Stimulated activated CD8-positive, alpha-beta memory T cell treated with anti-CD3 and anti-CD28 coated beads, Interleukin-15, amount 100 ng/mL, for 48 hours (primary cell): ENCODE measurements at places on chromosomes 7 and 10.

- no peak for DNase-seq
Observed at GRCh38 chr7:36752026-36752711, 27.9 kb upstream of the AOAH start.

DNA sequence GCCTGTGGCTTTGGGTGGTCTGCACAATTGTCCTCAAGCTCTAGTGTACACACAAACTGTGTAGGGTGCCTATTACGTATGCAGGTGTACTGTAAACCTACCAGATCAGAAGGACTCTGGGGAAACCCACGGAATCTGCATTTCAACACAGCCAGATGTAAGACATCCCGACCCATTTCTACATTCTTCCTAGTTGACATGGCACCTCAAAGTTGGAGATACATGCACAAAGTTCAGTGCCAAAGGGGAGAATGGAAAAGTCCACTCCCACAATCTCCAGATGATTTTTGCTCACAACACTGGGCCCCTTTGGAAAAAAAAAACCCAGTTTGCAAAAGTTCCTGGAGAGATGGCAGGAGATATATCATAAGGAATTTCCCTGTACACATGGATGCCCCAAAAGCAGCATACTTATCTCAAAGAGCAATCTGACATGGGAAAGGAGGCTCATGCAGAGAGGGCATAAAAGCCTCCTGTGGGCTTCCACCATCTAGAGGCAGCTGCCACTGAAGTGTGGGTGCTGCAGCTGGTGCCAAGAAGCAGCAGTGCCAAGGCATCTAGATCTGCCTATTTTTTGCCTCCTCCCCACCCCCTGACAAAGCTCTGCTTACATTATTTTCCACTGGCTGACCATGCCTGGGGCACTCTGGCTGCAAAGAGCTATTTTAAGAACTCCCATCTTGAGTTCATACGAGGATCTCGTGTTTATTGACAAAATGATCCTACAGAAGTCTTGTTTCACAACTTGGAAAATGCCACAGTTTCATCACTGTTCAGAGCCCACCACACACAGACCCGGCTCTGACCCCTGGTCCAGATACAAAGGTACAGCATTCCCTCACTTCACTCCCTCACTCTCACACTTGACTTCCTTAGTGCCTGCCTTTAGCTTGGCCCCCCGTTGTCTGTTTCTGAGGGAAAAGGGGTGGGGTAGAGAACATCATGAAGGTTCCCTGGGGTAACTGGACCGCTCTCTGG lies 12.9 kb downstream of the TECTB start:
- no peak for DNase-seq

GRCh38 chr10:130719448-130719752 lies 583.2 kb downstream of the GLRX3 start:
- no peak for DNase-seq

- DNase-seq: no peak
Observed at GRCh38 chr7:101398396-101399289, 36.0 kb downstream of the COL26A1 start.

- no peak for DNase-seq
Observed at GRCh38 chr7:117381362-117381761, 45.9 kb downstream of the ASZ1 start.

- no peak for DNase-seq
Observed at GRCh38 chr10:71527135-71527534, 130.4 kb downstream of the CDH23 start.

GRCh38 chr7:106126170-106126938 lies 14.2 kb upstream of the SYPL1 start:
- no peak for DNase-seq

- no peak for DNase-seq
Observed at GRCh38 chr7:133699386-133699785, 427.8 kb upstream of the LRGUK start.

DNA sequence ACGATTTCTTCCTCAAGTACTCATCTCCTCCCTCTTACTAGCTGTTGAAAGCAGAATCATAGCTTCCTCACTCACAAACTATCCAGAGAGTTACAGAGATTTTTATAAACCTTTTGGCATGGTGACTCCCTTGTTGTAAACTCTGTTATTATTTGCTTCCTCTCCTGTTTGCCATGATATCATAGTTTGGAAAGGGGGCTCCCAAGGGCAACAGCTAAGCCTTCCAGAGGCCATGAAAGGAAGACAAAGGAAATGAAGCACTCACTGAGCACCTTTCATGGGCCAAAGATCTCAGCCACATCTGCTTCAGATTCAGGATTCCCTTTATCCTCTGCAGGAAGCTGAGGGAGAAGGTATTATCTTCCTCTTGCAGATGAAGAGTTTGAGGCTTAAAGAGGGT lies 484.6 kb downstream of the PLXNA4 start:
- DNase-seq: no peak

GRCh38 chr7:126682176-126682575 lies 570.6 kb downstream of the GRM8 start:
- no peak for DNase-seq

- no peak for DNase-seq
Observed at GRCh38 chr10:21495002-21495751, 30.3 kb downstream of the SKIDA1 start.
